ENCODE measurements at places on chromosomes 13 and 19.

DNA sequence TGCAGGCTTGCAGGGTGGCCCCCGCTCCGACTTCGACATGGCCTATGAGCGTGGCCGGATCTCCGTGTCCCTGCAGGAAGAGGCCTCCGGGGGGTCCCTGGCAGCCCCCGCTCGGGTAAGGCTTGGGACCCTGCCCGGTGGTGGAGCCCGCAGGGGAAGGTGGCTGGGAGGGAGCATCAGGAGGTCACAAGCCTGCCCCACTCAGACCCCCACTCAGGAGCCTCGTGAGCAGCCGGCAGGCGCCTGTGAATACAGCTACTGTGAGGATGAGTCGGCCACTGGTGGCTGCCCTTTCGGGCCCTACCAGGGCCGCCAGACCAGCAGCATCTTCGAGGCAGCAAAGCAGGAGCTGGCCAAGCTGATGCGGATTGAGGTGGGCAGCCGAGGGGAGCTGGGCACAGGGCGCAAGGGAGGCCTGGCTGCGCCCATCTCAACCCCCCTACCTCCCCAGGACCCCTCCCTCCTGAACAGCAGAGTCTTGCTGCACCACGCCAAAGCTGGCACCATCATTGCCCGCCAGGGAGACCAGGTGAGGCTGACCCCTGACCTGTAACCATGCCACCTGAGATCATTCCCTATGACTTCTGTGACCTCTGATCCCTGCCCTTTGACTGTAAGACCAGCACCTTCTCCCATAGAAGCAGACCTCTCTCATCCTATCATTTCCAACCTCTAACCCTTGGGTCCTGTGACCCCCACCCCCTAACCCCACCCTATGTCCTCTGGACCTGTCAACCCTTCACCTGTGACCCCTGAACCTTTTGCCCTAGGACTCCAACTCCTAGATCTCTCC lies 7.2 kb downstream of the PNPLA6 start:
- no peak for DNase-seq

DNA sequence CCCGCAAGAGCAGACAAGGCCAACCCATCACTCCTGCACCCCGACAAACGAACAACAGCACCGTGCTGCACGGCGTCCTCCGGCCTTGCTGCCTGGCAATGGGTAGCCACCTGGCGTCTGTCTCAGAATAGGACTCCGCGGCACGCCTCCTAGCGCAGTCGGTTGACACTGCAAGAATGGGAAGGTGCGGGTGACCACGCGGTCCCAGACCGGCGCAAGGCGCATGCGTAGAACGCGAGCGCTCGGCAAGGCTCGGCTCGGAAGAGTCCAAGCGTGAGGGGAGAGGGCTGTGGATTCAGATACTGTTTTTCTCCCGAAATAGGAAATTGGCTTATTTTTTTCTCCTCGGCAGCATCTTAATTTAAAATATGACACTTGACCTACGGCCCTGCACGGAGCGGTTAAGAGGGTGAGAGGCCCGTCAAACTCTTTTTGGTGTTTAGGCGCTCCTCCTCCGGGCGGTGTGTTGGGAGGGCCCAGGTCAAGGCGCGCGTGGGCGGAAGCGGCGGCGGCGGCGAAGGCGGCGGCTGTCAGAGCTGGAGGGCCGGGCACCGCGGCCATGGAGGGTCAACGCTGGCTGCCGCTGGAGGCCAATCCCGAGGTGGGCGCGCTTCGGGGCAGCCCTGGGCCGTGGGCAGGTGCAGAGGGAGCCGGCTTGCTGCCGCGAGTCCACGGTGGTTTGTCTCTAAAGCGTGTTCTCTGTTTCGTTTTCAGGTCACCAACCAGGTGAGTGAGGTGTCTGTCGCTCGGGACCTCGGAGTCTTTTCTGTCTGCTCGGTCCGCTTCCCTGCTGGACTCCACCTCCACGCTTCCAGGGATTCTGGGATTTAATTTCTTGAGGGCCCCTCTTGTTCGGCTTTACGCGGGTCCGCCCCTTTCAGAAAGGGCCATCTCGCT lies at the start of gene UCHL3:
Gene UCHL3 (plus strand): TSS at position 530 of the 897 bp plus-strand sequence. CDS start 30 bp downstream, at position 560.
- peak; percentile 98 for DNase-seq

DNA sequence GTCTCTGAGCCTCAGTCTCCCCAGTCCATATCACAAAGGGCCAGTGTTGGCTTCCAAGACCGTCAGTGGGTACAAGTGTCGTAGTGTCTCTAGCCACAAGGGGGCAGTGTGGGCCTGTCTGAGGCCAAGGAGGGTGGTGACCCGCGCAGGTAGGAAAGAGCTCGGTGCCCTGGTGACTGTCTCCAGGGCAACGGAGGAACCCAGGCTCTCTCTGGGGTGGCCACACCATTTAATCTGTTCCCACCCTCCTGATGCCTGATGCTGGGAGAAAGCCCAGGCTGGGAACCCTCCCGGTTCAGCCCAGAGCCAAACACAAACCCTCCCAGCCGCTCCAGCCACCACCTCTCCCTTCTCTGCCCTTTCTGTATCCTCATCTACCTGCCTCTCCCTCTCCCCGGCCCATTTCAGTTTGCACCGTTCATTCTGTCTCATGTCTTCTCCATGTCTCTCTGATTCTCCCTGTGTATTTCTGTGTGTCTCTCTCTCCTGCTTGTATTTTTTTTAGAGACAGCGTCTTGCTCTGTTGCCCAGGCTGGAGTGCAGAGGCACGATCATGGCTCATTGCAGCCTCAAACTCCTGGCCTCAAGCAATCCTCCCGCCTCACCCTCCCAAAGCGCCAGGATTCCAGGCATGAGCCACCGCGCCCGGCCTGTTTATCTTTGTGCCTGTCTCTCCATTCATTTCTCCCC lies 17.5 kb upstream of the MEIS3 start:
- peak; percentile 88 for DNase-seq

DNA sequence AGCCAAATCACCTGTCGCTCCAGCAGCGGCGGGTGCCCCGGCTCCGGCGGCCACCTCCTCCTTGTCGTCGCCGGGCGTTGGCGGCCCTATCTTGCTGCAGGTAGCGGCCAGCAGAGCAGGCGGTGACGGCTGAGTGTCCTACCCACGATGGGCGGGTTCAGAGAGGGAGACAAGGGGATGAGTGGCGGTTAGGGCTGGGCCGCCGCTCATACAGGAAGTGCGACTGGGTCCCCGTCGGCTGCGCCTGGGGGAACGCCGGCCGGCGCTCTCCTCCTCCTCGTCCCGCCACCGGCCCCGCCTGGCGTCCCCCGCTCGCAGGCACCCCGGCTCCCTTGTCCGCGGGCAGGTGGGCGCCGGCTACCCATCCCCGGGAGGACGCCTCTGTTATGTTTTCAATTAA lies 1692.0 kb downstream of the SLITRK5 start:
- no peak for DNase-seq

GRCh38 chr13:82963226-82964099 lies 918.8 kb downstream of the SLITRK1 start:
- no peak for DNase-seq

DNA sequence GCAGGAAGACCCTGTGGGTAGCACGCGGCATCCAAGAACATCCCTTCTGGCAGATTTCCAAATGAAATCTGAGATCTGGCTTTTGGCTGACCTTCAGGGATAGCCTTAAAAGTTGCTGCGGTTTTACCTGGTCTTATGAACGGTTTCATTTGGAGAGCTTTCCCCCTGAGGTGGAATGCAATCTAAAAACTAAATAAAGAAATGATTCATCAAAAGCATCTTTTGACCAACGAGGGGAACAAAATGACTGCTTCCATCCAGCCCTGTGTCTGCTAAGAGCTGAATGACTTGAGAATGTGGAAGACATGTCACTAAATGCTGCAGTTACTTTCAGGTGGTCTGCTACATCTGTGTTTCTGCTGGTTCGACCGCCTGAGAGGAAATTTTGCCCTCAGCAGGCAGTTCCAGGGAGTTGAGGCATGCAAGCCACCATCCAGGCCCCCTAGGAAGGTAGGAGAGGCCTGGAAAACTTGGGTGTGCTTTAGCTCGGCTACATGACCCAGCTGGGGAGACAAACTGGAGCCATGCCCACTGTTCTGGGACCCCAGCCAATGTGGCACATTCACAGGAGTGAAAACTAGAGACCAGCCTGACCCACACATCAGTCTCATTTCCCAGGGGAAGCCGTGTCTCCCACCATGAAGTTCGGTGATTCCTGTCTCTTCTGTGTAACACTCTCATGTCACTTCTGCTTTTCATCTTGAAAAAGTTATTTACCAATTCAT lies 175.1 kb upstream of the KL start:
- DNase-seq: no peak

DNA sequence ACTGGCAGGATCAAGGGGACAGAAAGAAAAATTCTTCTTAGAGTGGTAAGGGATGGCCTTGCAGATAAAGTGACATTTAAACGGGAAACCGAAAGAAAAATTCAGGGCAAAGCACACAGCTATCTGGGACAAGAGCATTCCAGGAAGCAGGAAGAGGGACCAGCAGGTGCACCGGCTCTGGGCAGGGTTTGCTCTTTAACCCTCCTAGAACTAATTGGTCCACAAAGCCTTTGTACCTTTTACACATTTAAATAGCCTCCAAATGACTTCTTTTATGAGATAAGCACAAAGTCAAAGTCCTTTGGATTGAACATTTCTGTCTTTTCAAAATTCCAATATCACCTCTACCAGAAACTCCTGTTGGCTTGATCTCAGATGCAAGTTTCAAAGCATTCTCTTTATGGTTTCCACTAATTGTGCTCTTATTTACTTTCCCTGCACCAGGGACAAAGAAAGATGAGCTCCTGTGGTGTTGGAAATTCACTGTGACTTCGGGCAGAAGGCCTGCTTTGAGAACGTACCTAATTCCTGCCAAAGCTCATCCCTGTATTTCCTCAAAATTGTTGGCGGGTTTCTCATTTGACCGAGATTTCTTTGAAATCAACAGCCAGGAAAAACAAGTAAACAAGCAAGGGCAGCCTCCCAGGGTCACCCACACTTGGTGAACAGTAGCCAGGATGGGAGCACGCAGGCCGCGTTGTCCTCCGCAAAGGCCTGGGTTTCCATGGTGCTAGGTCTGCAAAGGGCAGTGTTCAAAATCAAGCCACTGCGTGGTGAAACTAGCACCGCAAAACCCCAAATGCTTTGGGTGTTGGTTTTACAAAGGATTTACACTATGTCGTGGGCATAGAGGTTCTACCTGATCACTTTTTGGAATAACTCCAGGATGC lies 98.6 kb downstream of the IRS2 start:
- no peak for DNase-seq

DNA sequence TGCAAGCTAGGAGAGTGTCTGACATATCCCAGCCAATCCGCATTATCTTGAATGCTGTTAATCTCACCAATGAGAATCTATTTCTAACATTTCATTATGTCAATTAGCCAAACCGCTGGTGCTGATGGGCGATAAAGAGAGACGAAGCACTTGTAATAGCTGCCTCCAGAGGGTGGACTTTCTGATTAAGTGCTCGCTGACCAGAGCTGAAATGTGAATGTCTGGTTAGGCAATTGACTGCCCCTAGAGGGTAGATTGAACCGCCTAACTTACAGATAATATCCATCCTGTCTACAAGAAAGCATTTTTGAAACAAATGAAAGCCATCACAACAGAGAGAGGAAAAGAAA lies 552 bp upstream of the GRWD1 start:
- DNase-seq: peak; percentile 98

GRCh38 chr13:101433895-101434294 lies 17.6 kb upstream of the NALCN start:
- no peak for DNase-seq

DNA sequence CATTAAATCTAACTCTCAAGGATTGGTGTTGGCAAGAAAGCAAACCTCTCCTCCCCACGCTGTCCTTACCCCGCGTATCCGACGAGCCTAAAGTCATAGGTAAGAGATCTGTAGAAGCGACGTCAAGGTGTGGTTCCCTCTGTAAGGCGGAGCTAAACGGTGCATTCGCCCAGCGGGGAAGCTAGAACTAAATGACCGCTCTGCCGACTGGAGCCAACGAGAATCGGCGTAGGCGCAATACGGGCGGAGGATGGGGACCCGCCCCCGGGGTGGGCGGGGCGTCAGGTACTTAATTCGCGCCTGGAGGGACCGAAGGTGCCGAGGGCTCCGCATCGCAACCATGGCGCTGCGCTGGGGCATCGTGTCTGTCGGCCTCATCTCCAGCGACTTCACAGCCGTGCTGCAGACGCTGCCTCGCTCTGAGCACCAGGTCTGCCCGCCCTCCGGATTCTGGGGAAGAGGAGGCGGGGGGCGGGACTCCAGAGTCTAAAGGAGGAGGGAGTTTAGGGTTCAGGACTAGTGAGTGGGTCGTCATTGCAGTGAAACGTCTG lies at the start of gene DHDH:
Gene DHDH (plus strand): TSS at position 318 of the 551 bp plus-strand sequence. CDS start 23 bp downstream, at position 341.
- peak; percentile 90 for DNase-seq

DNA sequence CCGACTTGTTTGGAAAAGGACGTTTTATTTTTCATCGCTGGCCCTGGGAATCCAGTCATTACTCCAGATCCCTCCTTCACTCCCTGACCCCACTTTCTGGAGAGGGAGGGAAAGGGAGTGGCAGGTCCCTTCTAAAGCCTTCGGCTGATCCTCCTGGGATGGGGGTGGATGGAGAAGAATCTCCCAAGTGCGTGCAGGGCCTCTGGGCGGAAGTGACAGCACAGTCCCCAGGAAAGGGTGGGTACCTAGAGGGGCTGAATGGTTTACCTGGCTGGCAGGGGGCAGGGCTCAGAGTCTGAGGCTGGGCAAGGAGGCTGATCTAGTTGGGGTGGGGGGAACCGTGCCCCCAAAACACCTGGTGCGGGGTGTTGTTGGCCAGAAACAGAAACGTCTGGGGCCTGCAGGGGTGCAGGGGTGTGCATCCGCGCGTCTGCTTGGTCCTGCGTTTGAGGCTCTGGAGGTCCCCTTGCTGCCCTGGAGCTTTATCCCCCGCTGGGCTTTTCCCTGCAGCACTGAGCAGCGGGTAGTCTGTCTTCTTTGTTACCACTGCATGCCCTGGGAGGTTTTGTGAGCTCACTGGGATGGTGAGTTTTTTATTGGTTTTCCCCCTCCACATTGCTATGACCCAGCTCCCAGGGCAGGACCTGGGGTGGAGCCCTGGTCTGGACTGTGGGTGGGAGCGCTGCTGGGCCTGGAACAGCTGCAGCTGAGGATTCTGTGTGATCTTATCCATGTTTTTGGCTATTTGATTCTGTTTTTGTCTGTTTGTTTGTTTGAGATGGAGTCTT lies 3.0 kb upstream of the ZNF628 start:
- no peak for DNase-seq

GRCh38 chr13:102687520-102687919 lies 7.3 kb downstream of the METTL21C start:
- DNase-seq: no peak

DNA sequence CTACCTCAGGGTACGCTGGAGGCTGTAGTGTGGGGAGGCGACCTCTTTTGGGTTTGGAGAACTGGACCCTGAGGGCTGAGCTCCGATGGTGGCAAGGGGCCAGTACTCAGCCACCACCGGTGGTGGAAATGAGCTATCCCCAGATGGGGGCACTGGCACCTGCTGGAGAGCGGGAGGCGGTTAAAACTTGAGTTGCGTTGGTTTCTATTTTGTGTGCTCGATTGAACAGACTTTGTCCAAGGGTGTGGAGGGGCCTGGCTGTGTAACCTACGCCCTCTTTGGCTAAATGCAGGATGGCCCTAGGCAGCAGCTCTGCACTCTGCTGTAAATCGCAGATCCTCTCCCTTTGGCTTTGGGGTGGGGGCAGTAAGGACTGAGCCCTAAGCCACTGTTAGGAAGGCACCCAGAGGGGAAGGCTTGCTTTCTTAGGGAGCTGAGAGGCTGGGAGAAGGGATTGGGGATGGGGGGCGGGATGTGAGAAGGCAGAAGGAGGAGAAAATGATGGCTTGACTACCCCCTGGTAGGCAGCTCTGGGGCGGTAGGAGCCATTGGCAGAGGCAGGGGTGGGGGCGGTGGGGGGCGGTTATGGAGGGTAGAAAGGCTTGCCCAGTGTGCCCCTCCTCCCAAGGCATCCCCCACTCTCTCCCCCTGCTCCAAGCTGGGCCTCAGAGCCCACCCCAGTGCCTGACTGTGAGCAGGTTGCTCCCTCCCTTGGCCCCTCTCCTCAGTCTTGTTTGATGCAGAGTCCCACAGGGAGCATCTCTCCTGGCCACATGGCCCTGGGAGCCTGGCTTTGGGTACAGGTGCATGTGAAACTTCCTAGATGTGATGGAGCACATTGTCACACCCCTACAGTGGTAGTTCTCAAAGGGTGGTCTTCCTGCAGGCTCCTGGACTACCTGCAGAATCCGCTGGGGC lies 5.0 kb downstream of the VSTM2B start:
- no peak for DNase-seq

Measured in hematopoietic multipotent progenitor cell treated with erythropoietin and hydrocortisone succinate and interleukin-3 and kit ligand, for 6 days (in vitro differentiated cells).